ENCODE measurements at places on chromosomes 1 and 21. TPM values are rescaled to one million over a fixed set of nuclear protein-coding genes. Genes with fewer than 3 reads are reported as not detected.

The KIF14 gene
- total RNA-seq, result 0.11 TPM

- DNase-seq, result no peak
These were observed 18.6 kb downstream of the NADK start for GRCh38 chr1:1759456-1760344.

- no peak for DNase-seq
These were observed 85.9 kb downstream of the ADSS2 start for GRCh38 chr1:244365809-244366208.

GRCh38 chr1:240607006-240607405 lies 4.9 kb downstream of the GREM2 start:
- no peak for DNase-seq

- DNase-seq, result no peak
These were observed 4.3 kb downstream of the IGSF9 start for GRCh38 chr1:159941141-159941540.
